ENCODE measurements at places on chromosomes 4 and X.

- DNase-seq: peak; percentile 43
Observed at GRCh38 chr4:123661080-123661737, 264.6 kb downstream of the SPRY1 start.

- no peak for DNase-seq
Observed at GRCh38 chr4:105236916-105237311, 90.2 kb downstream of the TET2 start.

- no peak for DNase-seq
Observed at GRCh38 chr4:137896221-137896737, 345.9 kb downstream of the SLC7A11 start.

DNA sequence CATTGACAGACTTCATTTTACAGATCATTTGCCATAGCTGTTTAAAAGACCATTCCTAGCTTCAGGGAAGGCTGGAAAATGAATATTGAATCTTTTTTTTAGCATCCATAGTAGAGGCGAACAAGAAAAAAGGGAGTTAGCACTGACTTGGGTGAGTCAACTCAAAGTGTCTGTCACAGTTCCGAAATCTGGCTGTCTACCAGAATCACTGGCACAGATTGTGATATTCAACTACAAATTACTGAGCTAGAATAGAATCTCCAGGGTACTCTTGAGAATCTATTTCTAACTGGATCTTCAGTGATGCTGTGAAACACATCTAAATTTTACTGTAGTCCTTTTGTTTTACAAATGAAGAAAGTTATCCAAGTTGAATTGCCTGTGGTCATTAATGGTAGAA, 31.5 kb downstream of the SEC24B start:
- no peak for DNase-seq

DNA sequence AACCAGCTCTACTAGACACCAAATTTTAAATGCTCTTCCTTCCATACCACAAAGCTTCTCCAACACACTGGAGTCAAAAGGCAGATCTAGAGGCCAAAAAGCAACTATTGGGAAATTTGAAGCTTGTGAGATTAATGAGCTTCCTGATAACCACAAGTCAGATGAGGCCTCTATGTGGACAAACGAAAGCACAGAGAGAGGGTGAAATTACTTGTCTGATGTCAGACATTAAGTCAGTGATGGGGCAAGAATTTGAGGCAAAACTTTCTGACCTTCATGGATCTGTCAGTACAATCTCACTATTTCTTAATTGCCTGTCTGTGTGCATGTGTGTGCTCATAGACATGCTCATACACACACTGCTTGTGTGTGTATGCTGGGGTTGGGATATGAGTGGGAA, 103.6 kb downstream of the GUCY2F start:
- DNase-seq: peak; percentile 56

DNA sequence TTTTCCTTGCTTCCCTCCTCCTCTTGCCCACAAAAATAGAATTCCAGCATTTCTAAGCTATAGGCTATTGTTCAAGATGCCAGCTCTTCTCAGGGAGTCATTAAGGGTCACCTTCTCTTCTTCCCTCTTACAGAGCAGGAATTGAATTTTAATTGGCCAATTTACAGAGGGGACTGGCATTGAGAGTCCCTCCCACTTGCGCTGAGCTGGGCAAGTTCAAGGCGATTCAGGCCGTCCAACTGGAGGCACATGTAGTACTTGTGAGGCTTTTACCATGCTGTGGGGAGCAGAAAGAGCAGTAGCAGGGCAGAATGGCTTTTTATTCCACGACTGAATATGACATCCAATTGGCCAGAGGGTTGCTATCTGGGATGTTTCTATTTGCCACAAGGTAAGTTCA, 181.9 kb downstream of the SOWAHB start:
- no peak for DNase-seq

GRCh38 chrX:8546715-8547114, 82.1 kb downstream of the VCX3B start:
- no peak for DNase-seq

GRCh38 chrX:154441564-154441963, 2.4 kb upstream of the FAM50A start:
- DNase-seq: no peak

- no peak for DNase-seq
Observed at GRCh38 chr4:99724067-99724466, 66.4 kb upstream of the C4orf54 start.

DNA sequence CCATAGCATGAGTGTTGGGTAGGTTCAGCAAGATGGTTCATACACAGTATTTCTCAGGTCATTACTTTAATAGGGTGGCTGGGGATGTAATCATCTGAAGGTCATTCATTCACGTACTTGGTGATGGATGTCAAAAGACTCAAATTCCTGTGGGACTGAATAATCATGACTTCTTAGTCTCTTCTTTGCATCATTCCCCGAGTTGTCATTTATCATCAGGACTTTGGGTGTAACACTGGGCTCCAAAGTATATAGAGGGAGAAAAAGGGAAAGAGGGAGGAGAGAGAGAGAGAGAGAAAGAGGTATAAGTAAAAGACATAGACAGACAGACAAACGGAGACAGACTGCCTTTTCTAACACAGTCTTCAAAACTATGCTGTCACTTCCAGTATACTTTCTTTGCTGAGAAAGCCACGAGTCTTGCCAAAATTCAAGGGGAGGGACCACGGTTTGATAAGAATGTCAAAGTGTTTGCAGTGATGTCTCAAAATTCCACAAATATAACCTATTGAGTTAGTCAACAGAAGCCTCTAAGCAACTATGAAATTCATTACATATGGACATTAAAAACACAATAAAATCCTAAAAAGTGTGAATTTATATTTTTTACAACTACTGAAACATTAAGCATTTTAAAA, 55.9 kb downstream of the UGT2A3 start:
- no peak for DNase-seq

DNA sequence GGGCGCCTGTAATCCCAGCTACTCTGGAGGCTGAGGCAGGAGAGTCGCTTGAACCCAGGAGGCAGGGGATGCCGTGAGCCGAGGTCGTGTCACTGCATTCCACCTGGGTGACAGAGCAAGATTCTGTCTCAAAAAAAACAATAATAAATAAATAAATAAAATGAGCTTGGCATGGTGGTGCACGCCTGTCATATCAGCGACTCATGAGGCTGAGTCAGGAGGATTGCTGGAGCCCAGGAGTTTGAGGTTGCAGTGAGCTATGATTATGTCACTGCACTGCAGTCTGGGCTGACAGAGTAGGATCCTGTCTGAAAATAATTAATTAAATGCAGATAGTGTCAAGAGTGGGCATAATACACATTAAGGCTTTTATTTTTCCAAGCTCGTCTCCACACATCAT, 77.5 kb downstream of the DHRSX start:
- DNase-seq: no peak

DNA sequence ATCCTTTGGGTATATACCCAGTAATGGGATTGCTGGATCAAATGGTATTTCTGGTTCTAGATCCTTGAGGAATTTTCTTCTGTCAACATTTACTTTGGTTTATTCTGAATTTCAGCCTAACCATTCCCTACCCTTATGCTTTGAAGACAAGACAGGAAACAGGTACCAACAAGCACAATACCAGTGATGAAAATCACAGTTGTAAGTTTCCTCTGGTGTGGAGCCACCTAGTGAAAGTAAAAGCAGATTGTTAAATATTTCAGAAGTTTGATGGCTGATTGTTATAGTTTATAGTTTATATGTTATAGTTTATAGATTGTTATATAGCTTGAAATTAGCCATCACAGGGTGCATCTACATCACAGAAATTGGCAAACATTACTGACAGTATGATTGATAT, 104.5 kb upstream of the AGA start:
- no peak for DNase-seq

- DNase-seq: no peak
Observed at GRCh38 chrX:150933945-150934350, 35.5 kb upstream of the CD99L2 start.

DNA sequence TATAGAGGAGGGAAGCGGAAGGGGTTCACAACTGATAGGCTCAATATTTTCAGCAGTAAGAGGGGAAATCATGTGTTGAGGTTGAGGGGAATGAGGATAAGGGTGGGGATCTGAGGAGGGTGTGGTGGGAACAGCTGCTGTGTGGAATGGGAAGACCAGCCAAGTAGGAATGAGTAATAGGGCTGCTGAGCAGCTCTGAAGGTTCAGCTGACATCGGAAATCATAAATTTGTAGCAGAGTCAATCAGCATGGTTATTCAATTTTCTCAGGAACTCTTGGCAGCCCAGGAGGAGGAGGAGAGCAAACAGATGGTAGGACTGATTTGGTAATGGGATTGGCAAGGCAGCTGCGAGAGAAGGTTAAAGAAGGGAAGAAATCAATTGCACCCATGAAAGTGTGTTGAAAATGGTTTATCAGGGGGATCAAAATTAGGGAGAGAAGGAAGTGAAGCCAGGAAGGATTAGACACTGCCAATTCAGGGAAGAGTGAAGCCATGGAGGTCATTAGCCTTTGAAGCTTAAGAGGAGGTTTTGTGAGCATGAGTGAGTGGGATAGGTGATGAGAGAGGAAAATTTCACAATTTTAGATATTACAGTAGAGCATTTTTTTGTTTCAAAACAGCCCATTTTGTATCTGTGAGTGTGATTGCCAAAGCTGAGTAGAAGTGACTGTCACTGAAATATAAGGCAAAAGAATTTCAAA, 82.6 kb downstream of the PCDH7 start:
- no peak for DNase-seq

DNA sequence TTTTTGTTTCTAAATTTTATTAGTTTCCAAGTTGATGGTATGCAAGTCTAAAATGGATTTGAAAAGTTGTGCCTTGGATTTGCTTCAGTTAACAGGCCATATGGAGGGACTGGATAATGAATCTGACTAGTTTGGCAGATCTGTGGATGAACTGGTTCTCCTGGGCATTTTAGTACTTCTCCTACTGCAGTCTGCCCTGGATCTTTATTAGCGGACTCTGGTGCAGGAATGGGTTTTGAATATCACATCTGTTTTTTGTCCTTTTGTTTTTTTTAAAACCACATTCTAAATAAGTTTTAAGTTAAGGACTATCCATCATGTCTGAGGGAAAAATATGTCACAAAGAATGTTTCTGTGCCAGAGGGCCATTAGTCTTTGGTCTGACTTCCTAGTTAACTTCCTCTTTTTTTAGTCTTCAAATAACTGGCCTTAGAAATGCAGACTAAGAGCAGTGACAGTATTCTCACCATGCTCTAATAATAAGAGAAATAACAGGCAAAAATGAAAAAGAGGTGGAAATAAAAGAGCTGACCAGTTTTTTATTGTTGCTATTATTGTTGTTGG, 13.9 kb upstream of the DCK start:
- DNase-seq: peak; percentile 32

DNA sequence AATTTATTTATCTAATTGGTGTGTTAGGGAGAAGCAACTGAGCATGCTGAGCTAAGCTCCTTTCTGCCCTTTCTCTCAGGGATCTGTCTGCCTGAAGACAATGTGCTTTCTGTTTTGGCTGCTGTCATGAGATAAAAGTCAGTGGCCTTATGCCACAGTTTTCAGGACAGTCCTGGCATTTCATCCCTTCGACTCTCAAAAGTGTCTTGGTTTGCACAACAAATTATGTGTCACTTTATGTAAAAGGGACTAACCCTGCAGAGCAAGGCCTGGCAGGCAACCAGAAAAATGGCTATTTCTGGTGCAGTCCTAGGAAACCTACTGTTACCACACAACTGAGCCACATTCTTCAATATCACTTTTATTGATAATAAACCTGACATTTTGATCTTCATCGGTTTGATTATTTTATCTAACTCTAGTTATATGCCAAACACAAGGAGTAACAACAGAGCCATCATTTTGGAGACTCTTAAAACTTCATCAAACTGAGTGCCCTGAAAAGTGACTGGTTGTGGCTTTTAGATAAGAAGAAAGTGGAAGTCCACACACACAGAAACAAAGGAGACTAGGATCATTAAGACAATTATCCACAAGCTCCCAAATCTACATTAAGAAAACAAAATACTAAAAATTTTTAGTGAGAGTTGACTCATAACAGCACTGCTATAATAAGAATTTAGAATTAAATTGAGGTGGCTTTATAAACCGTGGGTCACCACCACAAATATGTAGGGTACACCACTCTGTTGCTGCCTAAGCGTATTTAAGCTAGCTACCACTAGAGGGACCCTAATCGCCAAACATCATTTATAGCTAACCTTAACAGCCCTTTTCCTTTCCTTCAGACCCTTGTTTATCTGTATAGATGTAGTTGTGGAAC, 95.9 kb upstream of the PTPN13 start:
- DNase-seq: peak; percentile 76

DNA sequence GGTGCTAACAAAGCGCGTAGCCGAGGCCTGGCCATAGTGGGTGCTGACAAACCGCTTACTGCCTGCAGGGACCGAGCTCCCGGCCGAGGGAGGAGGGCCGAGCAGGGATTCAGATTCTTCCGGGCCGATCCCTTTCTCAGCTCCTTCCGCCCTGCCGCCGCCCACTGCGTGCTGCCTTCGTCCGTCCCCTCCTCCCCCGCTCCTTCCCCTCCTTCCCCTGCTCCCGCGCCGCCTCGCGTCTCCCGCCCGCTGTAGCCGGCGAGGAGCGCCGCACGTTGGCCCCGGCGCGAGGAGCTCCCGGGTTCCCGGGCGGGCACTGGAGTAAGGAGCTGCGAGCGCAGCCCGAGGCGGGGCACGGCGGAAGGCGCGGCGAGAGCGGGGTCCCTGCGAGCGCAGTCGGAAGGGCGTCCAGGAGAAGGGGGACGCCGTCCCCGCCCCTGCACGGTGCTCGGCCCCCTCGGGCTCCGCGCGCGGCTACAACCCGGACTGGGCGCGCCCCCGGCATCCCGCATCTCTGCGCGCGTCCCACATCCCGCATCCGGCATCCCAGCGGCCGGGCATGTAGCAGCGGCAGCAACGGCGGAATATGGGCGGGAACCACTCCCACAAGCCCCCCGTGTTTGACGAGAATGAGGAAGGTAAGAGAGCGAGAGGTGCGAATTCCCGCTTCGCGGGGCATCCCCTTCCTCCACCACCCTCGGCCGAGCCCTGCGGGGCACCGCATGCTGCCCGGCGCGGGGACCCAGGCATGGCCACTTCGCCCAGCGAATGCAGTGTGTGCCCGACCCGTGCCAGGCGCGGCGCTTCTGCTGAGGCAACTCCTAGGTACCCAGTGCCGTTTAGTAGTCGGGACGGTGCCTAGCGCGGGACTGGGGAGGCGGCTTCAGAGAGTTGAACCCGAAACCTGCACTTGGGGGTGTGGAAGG, at the start of gene STK32B:
TSS of gene STK32B (plus strand) at position 203 of the 926 bp plus-strand sequence.
- DNase-seq: peak; percentile 67

GRCh38 chrX:29145316-29145715, 558.1 kb downstream of the IL1RAPL1 start:
- DNase-seq: no peak

- no peak for DNase-seq
Observed at GRCh38 chr4:47432749-47433148, 30.8 kb downstream of the COMMD8 start.

DNA sequence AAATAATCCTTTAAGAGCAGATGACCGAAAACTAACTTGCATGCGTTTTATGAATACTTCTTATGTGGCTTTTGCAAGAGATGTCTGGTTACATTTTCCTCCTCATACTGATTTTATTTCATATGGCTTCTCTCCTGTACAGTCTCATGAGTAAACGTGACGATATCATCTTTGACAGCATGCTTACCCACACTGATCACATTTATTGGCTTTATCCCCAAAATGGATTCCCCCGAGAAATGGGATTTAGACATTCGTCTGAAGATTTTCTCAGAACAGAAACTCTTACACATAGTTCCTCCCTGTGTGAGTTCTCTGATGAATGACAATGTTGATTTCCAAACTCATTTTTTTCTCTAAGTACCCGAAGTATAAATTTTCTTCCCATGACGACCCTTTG, 939.7 kb upstream of the LCORL start:
- no peak for DNase-seq

- no peak for DNase-seq
Observed at GRCh38 chr4:79756140-79756895, 316.7 kb downstream of the ANTXR2 start.

GRCh38 chr4:39514888-39515401, 12.3 kb downstream of the UGDH start:
- DNase-seq: no peak

Data from suppressor macrophage (primary cell).